ENCODE measurements at places on chromosomes 7 and 10.

- DNase-seq: no peak
Measured at GRCh38 chr10:131925716-131926115, 24.9 kb downstream of the PPP2R2D start.

DNA sequence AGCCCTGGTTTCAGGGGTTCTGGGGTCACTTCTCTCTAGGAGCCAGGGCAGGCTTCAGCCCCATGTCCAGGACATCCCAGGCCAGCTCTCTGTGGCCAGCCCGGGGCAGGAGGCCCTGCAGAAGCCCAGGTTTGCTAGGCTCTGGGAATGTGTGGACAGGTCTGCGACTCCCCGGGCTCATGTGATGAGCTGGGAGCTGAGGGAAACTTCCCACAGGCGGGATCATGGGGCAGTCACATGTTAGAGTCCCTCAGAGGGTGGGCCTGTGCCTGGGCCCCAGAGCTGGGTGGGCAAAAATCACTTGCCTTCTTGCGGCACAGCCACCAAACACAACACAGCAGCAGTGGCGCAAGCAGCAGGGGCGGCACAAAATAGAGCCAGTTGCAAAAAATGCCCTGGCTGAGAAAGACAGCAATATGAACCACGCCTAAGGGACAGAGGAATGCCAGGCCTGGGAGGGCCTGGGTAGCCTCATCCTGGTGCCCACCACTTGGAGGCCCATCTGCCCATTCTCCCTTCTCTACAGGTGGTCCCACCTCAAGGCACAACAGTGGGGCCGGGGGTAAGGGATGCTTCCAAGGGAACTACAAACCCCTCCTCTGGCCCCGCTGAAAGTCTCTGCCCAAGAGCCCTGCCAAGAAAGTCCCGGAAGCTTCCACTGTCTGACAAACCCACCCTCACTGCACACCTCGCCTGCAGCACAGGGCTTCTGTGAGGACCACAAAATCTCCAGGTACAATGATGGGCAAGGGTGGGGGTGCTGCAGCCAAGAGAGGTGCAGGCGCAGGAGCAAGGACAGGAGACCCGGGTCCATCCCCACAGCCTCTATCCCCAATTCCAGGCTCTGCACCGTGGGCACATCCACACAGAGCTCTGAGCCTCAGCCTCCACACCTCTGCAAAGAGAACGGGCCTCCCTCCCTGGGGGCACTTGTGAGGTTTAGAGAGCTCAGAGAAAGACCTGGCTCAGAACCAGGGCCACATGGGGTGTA lies 34.6 kb upstream of the ANTXRL start:
- peak; percentile 16 for DNase-seq

GRCh38 chr7:148261996-148262688 lies 328.4 kb upstream of the C7orf33 start:
- no peak for DNase-seq

DNA sequence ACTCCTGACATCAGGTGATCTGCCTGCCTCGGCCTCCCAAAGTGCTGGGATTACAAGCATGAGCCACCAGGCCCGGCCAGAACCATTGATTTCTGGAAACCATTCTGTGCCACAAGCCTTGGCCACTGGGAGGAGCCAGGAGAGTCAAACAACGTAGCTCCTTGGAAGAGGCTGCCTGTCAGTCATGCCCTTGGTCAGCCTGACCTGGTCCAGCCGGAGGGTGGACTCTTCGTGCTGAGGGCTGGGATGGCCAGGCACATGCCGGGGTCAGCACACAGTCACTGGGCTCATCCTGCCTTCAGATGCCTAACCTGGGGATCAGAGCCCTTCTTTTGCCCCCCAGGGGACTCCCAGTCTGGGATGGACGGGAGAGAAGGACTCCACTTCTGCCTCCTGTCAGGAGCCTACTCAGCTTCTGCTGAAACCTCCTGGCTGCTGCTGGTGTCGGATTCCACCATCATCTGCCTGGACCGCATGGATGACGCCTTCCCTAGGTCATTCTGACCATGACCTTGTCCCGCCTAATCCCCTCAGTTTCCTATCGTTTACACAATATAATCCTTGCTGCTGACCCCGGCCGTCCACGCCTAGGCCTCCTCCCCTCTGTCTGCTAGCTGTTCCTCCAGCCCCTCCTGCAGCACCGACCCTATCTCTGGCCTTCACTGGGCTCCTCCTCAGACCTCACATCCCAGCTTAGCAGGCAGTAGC lies 30.4 kb downstream of the TMEM270 start:
- no peak for DNase-seq

DNA sequence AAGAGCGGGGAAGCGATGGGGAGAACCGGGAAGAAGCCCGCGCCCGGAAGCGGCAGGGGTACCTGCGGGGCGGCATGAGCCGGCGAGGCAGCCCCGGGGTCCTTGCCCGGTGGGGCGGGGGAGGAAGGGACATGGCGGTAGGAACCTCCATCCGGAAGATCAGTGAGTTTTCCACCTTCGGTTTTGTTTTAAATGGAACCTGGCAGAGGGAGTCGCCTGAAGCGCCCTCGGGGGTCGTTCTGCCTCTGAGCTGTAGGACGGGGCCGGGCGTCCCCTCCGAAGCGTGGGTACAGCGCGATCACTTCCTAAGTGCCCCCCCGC lies 471 bp downstream of the PFKP start:
- DNase-seq: no peak

DNA sequence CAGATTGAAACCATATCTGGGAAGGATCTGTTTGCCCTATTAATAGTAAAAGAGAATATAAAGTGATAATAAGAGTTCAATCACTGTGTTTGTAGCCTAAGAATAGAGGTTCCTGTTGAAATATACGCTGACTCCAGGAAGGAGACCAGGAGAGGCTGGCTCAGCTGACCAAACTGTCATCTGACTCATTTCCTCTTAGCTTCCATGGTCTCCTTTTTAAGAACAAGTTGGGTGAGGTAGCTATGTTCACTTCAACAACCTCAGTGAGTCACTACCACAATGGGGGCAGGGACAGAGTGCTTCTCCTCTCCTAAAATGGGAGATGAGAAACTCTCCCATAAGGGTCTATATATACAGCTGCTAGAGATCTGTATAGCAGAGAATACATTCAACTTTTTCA lies 543.3 kb downstream of the CALN1 start:
- DNase-seq: no peak

DNA sequence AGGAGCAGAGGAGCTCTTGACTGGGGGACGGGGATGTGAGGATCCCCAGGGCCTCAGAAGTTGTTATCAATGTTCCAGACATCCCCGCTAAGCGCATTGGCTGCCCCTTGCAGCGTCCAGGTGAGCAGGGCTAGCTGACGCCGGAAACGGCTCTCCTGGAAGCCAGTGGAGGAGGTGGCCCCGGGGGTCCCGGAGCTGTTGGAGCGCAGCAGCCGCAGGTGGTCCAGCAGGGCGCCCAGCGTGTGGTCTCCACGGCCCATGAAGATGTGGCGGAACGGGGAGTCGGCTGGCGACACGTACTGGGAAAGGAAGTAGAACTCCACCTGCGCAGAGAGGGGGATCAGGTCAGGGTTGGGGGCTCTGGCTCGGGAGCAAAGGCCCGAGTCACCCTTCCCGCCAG lies 8.5 kb downstream of the MOSPD3 start:
- no peak for DNase-seq

- DNase-seq: no peak
Measured at GRCh38 chr10:128091636-128092210, 34.5 kb downstream of the MKI67 start.

GRCh38 chr10:2214805-2215204 lies 477.5 kb upstream of the ADARB2 start:
- no peak for DNase-seq

DNA sequence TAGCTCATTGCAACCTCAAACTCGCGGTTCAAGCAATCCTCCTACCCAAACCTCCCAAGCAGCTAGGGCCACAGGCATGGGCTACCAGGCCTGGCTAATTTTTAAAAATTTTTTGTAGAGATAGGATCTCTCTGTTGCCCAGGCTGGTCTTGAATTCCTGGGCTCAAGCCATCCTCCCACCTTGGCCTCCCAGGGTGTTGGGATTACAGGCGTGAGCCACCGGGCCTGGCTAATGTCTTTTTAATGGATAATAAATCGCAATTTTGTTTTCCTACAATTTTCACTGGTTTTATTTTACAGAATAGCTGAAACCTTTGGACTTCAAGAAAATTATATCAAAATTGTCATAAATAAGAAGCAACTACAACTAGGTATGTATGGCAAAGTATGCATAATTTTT lies 10.9 kb downstream of the NUB1 start:
- DNase-seq: no peak

DNA sequence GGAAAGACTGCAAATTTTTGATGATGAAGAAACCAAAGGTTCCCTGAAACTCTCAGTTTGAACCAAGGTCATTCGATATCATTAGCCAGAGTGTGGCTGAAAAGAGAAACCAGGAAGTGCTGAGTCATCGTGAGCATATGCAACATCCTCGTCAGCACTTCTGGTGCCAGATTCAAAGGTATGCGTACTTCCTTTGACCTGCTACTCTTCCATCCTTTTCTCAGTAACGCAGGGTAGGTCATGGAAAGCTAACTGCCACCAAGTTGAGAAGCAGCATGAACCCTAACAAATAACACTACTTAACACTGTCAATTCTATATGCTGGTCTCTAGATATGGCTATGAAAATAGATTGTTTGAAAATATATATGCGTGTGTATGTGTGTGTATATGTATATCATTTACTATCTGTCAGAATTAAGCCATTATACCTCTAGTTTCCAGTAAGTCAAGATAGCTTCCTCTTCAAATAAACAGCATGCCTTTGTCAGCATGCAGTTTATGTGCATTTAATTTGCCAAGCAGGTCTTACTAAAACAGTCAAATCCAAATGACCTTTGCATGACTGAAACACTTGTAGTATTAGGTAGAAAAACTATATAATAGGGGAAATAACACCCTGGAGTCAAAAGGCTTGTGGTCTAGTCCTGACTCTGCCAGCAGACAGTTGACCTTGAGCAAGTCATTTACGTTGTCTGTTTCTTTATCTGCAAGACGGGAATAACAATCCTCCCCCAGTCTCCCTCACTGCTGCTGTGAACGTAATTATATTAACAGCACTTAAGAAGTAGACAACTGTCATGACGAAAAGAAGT lies 26.4 kb downstream of the CDK6 start:
- DNase-seq: peak; percentile 89

- peak; percentile 58 for DNase-seq
Measured at GRCh38 chr10:63588436-63589167, 67.4 kb downstream of the REEP3 start.

DNA sequence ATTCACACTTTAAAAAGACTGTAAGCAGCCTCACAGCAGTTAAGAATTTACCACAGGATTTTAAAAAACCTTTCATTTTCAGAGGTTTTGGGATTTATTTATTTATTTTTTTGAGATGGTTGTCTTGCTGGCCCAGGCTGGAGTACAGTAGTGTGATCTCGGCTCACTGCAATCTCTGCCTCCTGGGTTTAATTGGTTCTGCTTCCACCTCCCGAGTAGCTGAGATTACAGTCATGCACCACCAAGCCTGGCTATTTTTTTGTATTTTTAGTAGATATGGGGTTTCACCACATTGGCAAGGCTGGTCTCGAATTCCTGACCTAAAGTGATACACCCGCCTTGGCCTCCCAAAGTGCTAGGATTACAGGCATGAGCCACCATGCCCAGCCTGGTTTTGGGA lies 19.1 kb downstream of the MINDY4 start:
- DNase-seq: no peak

DNA sequence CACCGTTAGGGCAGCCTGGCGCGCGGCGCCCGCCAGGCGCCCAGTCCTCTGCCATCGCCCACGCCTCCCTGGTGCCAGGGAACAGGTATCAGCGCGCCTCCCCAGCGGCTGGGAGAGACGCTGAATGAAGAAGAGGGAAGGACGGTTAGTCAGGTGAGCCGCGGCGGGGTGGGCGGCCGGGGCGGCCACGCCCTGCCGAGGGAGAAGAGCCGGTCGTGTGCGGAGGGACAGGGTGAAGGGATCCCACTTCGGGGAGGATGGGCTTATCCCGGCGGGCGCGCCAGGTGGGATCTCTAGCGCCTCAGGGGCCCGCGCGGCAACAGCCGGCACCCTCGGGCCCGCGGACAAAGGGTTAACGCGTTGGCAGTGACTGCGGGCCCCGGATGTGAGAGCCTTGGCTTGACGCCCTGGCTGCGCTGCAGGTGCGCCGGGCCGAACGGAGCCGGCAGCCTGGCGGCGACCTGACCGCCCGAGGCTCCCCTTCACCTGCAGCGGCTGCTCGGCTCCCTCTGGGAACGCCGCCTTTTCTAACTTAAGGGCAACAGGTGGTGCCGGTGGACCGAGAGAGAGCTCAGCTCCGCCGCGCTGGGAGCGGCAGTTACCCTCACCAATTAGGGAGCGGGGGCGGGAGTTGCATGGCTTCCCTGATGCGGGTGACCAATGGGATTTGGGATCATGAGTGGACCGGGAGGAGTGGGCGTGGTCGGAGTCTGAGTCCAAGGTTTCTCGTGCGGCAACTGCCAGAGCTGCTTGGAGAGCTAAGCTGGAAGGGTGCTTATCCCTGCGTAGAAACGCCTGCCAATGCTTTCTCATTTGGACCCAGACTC lies at the start of gene ARL4A:
Gene ARL4A (plus strand): TSS at position 743 of the 827 bp plus-strand sequence. CDS start 622 bp downstream, outside the sequence.
- peak; percentile 99 for DNase-seq

GRCh38 chr10:109773288-109774120 lies 149.8 kb downstream of the XPNPEP1 start:
- peak; percentile 18 for DNase-seq
